ENCODE measurements at places on chromosomes 1 and 21. TPM values are rescaled to one million over a fixed set of nuclear protein-coding genes. Genes with fewer than 3 reads are reported as not detected.

DNA sequence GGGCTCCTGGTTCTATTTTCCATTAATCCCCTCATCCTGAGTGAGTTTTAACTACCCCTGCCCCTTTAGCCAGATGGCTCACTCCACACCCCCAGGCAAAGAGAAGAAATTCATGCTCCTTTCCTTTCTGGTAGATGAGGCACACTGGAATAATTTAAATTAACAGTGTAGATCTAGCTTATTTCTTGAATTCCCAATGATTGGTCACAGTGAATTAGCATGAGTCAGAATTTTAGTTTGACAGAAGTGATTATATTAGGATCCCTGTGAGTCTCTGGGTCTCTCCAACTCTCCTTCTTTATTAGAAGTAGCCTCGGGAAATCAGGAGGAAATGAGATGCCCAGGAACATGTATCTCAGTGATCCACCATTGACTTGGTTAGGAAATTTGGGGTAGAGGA is 103.1 kb upstream of the KAZN start:
- DNase-seq = no peak

TSPAN1 gene
- total RNA-seq = 9.0 TPM

GPR25 gene
- total RNA-seq = not detected

PALMD gene
- total RNA-seq = 69.0 TPM

All from gastrocnemius medialis (tissue), 4 donors.